GM12892 (cell line): ENCODE measurements at places on chromosomes 5 and 9.

- no peak for DNase-seq
Measured at GRCh38 chr5:140253985-140254384, 48.9 kb downstream of the PFDN1 start.

- no peak for DNase-seq
Measured at GRCh38 chr5:55570570-55570969, 35.8 kb upstream of the PLPP1 start.

DNA sequence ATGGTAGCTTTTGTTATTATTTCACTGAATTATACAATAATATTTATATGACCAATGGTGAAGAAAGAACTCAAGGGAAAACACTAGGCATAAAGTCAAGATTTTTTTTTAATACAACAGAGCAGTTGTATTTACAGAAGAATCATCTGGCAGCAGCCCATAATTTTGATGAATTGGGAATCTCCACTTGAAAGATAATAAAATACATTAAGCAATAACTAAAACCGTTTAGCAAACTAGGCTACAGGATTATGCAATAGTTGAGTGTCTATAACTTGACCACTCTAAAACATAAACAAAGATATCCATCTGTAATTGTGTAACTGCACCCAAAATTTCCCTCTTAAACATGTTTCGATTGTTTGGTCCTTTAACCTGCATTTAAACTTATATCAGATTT lies 80.8 kb downstream of the SNCAIP start:
- DNase-seq, result no peak

DNA sequence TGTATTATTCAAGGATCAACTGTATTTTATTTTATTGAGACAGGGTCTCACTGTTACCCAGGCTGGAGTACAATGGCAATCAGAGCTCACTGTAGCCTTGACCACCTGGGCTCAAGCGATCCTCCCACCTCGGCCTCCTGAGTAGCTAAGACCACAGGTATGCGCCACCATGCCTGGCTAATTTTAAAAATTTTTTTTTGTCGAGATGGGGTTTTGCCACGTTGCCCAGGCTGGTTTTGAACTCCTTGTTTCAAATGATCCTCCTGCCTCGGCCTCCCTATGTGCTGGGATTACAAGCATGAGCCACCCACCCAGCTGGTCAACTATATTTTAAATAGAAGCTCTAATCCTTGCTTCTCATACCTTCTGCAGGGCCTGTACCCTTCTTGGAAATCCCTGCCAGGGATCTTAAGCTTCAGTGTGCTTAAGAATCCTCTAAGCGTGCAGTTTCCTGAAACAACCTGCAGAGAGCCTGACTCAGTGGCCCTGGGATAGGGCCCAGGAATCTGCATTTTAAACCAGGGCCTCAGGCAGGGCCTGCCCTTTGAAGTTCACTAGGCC lies 2.9 kb downstream of the AKNA start:
- DNase-seq, result no peak

GRCh38 chr9:129885018-129885669 lies 49.9 kb downstream of the USP20 start:
- no peak for DNase-seq

DNA sequence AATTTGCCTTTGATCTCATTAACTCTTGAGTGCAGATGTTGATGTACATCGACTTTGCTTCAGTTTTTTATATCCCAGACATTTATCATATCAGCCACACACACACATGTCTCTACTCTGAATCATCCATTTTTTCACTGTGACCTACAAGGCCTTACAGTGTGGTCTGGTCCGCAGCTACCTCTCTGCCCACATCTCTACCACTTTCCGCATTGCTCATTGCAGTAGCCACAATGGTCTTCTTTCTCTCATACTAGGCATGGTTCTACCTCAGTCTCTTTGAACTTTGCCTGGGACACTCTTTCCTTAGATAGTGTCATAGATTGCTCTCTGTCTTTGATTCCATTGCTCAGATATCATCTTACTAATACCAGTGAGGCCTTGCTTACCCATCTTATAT lies 87.9 kb upstream of the FSD1L start:
- DNase-seq, result no peak

GRCh38 chr9:6459718-6460117 lies 46.7 kb downstream of the UHRF2 start:
- DNase-seq, result no peak

GRCh38 chr5:113083481-113083880 lies 106.9 kb downstream of the DCP2 start:
- DNase-seq, result no peak

- DNase-seq, result no peak
Measured at GRCh38 chr9:36191686-36192085, 965 bp downstream of the CLTA start.

- DNase-seq, result no peak
Measured at GRCh38 chr5:181086884-181087205, 44.1 kb downstream of the OR2V1 start.

- DNase-seq, result no peak
Measured at GRCh38 chr9:71734950-71735349, 33.4 kb downstream of the CEMIP2 start.

DNA sequence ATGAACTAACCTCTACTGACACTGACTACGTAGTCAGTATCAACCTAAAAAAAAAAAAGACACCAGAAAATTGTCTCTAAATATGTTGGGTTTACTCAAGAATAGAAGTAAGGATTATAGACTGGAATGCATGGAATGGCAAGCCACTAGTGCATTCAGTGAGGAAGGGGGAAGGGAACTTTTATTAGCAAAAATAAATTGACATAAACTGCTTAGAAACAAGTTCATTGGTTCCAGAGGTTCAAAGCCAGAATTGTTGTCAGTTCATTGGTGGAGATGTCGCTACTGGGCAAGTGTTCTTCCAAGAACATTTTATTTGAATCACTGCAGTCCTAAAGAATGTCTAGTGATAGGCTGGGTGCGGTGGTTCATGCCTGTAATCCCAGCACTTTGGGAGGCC lies 26.1 kb upstream of the AOPEP start:
- no peak for DNase-seq

DNA sequence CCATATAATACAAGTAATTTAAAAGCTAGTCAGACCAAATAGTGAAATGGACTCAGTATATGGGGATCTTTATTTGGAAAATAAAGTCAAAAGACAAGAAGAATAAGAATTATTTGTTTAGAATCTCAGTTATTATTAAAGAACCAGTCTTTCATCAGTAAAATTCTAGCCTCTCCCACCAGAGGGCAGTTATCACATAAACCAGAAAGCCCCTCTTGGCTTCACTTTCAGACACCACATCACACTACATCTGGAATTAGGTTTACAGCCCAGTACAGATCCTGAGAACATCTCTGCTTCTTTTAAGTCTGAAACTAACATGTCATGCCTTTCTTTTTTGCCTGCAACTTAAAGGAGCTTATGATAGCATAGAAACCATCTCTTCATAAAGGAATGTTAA lies 12.2 kb upstream of the HSPB3 start:
- DNase-seq, result no peak

- no peak for DNase-seq
Measured at GRCh38 chr9:107994648-107995047, 505.1 kb upstream of the KLF4 start.

DNA sequence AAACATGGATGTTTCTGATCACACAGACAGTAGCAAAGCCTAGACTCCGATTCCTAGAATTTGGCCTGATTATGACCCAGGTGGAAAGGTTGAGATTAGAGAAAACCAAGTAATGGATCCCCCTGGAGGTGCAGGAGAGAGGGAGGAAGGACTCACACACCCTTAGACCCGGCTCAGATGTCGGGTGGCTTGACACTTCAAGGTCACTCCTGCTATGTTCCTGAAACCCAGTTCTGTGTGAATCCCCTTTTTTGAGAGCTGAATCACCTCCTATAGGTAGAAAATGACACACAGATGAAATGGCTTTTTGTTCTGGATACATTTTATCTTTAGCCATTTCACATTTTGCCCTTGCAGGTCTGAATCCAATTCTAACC lies 192.8 kb downstream of the ARRDC3 start:
- no peak for DNase-seq

GRCh38 chr5:4243479-4244264 lies 648.0 kb downstream of the IRX1 start:
- DNase-seq, result no peak

- DNase-seq, result no peak
Measured at GRCh38 chr5:142852416-142853198, 82.4 kb downstream of the ARHGAP26 start.

GRCh38 chr5:43627028-43627427 lies 24.0 kb downstream of the NNT start:
- no peak for DNase-seq

GRCh38 chr9:23674016-23674585 lies 151.9 kb downstream of the ELAVL2 start:
- no peak for DNase-seq

GRCh38 chr9:123440256-123440655 lies 84.3 kb downstream of the CRB2 start:
- no peak for DNase-seq

GRCh38 chr9:76691517-76692313 lies 72.5 kb upstream of the PCA3 start:
- DNase-seq, result no peak

DNA sequence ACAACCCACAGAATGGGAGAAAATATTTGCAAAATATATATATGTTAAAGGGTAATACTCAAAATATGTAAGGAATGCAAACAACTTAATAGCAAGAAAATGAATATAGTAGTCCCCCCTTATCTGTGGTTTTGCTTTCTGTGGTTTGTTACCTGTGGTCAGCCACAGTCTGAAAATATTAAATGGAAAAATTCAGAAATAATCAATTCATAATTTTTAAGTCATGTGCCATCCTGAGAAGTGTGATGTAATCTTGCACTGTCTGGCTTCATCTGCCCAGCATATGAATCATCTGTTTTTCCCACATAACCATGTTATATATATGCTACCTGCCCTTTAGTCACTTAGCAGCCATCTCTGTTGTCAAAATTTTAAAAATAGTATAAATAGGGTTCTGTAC lies 11.7 kb downstream of the CER1 start:
- no peak for DNase-seq

- DNase-seq, result no peak
Measured at GRCh38 chr5:174145821-174146220, 100.3 kb downstream of the NSG2 start.

- no peak for DNase-seq
Measured at GRCh38 chr9:127222388-127223095, 42.0 kb upstream of the GARNL3 start.

GRCh38 chr5:88805151-88805784 lies 77.7 kb downstream of the MEF2C start:
- DNase-seq, result no peak

DNA sequence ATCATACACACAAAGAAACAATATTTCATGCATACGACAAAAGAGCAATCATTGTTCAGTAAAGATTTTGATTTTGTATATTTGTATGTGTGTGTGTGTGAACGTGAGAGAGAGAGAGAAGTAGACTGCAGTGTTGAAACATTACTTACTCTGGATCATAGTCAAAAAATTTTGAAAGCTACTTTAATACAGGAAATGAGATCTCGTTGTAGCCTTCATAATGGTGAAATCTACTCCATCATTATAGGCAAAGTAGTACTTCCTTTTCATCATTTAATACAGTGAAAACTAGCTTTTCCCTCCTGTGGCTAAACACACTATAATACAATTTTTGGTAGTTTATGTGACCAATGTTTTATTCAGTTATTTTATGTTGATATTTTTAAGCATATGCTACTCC lies 1427.7 kb upstream of the C9orf72 start:
- DNase-seq, result no peak

DNA sequence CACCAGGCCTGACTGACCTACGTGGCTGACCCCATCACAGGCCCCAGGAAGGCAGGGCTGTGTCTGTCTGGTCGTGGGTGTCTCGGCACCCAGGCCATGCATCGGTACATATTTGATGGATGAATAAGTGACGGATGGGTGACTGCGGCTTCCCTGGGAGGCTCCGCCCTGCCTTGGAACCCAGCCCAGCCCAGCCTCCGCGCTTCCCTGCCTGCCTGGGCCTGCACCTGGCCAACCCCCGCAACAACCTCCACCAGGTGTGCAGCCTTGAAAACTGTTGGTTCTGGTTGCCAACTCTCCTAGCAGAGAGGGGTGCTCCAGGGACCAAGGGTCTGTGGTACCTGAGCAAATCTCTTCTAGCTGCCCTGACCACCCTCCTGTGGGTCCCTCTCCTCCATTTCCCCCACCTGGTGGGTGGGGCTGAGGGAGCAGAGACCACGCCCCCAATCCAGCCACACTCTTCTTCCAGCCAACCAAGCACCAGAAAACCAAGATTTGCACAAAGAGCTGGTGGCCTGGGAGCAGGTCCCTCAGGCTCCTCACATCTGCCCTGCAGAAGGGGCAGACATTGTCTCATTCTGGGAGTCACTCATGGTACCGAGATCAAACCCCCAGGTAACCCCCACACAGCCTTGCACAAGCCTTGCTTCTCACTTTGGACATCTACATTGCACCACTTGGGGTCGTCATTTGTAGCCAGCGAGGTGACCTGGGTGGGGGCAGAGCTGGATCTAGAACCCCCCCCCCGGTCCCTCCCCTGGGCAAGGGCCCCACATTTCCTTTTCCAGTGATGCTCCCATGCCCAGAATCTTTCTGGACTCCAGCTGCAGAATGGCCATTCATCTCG lies 100.6 kb upstream of the IER5L start:
- no peak for DNase-seq

GRCh38 chr5:172941067-172941516 lies 18.1 kb upstream of the RPL26L1 start:
- DNase-seq, result no peak
